ENCODE measurements at places on chromosomes 3 and 15.

GRCh38 chr3:111864821-111865656 lies 6.0 kb downstream of the PHLDB2 start:
- DNase-seq = no peak

DNA sequence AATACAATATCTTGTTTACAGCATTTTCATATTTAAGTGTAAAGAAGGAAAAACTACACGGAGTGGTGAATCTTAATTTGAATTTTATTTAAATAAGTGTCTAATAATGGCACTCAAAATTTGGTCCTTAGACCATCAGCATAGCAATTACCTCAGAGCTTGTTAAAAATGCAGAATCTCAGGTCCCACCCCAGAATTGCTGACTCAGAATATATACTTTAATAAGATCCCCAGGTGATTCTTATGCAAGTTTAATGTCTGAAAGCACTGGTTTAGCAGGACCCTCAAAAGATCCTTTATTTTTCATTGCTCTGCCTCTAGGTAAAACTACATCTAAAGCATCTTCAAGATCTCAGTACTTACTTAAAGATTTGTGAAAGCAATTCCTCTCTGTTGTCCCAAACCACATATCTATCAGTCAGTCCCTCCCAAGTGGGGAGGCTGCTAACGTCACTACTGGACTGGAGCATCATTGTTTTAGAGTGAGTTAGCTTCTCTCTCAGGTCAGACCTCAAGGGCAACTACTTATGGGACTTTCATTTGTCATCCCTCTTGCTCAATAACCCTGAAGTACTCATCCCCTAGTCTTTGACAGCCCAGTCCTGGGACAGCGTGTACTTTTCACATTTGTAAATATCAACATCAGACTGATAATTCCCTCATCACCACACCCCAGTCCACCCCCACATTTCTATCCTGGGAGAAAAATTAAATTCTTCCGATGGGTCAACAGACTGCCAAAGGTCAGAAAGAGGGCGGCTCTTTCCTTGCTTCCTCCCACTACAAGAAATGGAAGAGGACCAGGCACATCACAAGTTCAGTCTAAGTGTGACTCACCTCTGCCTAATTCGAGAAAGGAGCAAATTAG lies 76.7 kb downstream of the CBLB start:
- no peak for DNase-seq

DNA sequence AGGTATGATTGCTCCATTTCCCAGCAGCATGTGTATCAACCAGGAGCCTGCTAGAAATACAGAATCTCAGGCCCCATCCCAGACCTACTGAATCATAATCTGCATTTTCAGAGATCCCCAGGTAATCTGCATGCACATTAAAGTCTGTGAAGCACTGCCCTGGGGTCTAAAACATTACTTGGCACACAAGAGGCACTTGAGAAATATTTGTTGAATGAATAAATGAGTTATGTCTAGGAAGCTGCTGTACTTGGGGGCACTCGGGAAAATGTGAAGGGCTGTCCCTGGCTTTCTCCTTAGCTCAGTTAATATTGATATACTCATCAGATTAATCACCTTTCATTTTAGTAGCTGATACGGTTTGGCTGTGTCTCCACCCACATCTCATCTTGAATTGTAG lies 184.4 kb downstream of the RORA start:
- no peak for DNase-seq

GRCh38 chr15:47429376-47429775 lies 287.9 kb upstream of the SEMA6D start:
- DNase-seq = no peak

GRCh38 chr3:54932606-54933005 lies 4.7 kb upstream of the LRTM1 start:
- no peak for DNase-seq

GRCh38 chr15:68957696-68958095 lies 27.4 kb downstream of the SPESP1 start:
- no peak for DNase-seq

DNA sequence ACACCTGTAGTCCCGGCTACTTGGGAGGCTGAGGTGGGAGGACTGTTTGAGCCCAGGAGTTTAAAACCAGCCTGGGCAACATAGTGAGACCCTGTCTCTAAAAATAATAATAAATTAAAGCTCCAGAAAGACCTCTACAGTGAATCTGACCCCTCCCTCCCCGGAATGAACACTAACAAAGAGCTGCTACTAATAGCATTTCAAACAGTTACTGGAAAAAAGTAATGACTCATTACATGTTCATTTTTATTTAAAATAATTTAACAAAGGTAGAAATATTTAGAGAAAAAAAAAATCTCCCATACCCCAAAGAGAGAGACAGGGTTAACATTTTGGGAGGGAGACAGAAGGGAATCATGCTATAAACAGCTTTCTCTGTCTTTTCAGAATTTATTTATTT lies 2.2 kb upstream of the UBA3 start:
- DNase-seq = no peak

Data from activated CD4-positive, alpha-beta T cell treated with anti-CD3 and anti-CD28 coated beads, Interleukin-2, amount 50 U/mL, for 48 hours (primary cell).